ENCODE measurements at places on chromosomes 6 and 20. TPM values are rescaled to one million over a fixed set of nuclear protein-coding genes. Genes with fewer than 3 reads are reported as not detected.

GRCh38 chr20:51666126-51666525 lies 102.1 kb downstream of the ATP9A start:
- no peak for DNase-seq

- DNase-seq: no peak
Observed at GRCh38 chr6:148943451-148943850, 196.6 kb downstream of the UST start.

The TOMM6 gene
- 181 TPM for polyA plus RNA-seq

- DNase-seq: no peak
Observed at GRCh38 chr6:69026243-69026642, 391.2 kb downstream of the ADGRB3 start.

The PTPRK gene
- 26.7 TPM for polyA plus RNA-seq

The TRIM40 gene
- polyA plus RNA-seq: not detected
